ENCODE measurements at places on chromosomes 2 and 18.

GRCh38 chr2:10310309-10310888 is 7.7 kb downstream of the HPCAL1 start:
- no peak for DNase-seq

- no peak for DNase-seq
Observed at GRCh38 chr2:144354953-144355352, 165.0 kb downstream of the ZEB2 start.

- no peak for DNase-seq
Observed at GRCh38 chr2:134590679-134591078, 128.1 kb downstream of the TMEM163 start.

DNA sequence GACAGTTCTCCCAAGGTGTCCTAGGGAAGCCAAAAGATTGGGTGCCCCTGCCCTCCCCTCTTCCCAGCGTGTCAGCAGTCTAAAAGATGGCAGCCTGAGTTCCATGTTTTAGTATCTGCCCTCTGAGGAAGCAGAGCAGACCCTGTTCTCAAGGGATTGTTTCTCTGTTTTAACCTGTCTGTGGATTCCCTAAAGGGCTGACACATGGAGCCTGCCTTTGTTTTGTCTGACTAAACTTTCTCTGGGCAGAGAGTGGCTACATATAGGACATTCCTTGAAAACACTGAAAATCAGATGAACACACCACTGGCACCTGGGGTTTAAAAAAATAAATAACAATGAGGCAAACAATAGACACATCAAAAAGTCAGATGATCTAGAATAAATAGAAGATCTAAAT is 337.6 kb downstream of the KIAA1328 start:
- DNase-seq: no peak

DNA sequence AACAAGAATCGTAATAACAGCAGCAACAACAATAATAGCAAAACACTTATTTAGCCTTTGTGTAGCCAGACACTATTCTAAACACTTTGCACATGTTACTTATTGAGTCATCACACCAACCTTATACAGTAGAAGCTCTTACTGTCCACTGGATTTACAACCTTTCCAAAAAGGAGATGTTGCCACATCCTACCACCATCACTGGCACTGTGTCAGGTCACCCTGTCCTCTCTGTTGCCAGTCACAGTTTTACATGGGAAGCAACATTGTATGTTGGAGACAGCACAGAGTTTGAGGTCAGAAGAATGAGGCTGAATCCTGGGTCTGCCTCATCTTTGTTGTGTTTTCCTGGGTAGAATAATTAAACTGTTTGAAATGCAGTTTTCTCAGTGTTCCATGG is 201.4 kb upstream of the EPAS1 start:
- no peak for DNase-seq
